Neural progenitor cell (in vitro differentiated cells): ENCODE measurements at places on chromosomes 11 and 22.

DNA sequence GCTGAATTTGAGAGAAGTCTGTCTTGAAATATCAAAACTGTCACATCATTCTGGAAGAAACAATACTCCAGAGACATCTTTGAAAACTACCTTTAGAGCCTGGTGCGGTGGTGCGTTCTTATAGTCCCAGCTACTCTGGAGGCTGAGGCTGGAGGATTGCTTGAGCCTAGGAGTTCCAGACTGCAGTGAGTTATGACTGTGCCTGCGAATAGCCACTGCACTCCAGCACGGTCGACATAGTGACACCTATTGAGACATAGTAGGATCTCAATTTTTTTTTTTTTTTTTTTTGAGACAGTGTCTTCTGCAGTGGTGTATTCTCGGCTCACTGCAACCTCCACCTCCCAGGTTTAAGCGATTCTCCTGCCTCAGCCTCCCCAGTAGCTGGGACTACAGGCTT, 11.5 kb upstream of the AIFM3 start:
- DNase-seq, result no peak

- no peak for DNase-seq
These were observed 51.8 kb downstream of the ALX4 start for GRCh38 chr11:44258190-44258489.

DNA sequence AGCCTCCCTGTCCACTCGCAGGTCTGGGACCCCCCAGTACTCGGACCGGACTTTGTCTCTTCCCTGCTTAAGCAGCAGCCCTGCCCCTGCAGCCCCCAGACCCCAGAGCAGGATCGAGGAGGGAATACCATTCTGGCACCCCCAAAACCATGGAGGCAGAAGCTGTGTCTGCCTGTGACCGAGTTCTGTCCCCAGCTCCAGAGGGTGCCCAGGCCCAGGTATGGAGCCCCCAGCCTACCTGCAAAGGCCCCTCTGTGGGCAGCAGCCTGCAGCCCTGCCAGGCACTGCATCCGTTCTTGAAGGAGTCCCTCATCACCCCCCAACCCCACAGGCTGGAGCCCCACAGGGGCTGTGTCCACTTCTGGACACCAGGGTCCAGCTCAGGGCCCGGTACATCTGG, 163.8 kb downstream of the BRD1 start:
- no peak for DNase-seq

DNA sequence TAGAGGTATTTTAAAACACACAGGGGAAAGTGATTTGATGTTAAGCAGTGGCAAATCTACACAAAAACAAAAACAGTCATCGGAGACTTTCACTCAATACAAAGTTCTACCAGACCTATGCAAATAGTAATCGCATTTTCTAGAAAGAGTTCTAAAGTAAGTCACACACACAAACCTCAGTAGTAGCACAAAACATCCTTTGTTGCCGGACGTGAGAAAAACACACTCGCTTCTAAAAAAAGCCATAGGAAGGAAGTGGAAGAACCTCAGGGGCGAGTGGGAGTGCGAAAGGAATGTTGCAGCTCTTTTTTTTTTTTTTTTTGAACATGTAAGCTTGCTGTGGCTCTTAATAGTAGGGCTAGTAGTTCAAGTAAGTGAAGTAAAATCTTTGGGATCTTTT, 88.9 kb downstream of the MAML2 start:
- no peak for DNase-seq

- no peak for DNase-seq
These were observed 29.5 kb upstream of the CARS1 start for GRCh38 chr11:3086671-3087150.

DNA sequence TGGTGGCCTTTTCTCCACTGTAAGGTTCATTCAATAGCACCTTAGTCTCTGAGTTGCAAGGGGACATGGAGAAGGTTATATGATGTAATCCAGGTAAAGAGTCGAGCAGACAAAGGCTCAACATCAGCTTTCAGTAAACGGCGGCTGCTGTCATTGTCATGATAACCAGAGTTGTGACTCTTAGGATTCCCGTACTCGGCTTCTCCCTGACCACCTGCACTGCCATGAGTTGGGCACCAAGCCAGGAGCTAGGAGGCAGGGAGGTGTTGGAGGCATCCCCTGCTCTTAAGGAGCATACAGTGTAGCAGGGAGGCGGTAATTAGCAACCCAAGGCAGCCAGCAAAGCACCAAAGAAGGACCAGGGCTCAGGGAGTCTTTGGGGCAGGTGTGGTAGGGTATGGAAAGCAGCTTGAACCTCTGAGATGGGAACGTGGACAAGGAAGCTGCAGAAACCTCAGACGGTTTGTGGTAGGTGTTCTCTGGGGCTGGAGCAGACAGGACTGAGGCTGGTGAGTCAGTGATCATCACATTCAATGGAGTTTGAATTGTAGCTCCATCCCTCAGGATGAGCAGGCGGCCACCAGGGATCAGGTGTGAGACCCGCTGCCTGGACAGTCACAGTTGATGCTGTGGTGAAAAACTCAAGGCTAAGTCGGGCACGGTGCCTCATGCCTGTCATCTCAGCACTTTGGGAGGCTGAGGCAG, 31.7 kb downstream of the LIF start:
- DNase-seq, result no peak
